ENCODE measurements at places on chromosomes 13 and 19.

DNA sequence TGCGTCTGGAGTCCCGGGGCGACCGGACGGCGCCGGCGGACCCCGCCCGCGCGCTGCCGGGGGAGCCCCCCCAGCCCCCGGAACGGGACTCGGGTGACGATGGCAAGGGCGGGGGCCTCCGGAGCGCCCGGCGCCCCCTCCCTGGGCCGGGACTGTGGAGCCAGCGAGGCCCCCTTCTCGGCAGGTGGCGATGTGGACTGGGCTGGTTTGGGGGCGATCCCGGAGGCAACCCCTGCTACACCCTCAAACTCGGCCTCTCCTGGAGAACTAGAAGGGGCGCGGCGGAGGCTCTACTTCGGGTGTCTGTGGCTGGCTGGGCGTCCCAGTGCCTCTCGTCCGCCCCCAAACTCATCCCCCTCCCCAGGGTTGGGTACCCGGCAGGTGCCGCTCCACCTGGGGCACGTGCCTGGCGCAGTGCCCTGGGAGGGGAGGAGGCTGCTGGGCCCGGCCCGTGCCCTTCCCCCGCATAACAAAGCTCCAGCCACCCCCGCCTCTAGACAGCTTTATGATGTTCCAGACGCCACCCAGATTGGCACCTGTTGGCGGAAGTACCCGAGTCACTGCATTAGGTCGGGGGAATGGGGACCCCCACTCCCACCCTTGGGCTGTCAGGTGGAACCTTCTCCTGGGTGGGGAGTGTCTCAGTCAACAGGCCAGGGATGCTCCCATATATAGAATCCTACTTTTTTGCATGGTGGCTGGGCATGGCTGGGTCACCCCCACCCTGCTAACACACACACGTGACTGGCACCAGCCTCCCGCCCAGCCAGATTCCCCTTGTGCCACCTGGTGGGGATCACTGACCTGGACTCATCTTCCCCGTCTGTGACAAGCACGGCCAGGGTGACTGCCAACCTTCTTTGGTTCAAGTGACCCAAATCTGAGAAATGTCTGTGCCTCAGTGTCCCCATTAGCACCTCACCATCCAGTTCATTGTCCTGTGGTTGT lies 722 bp downstream of the PKN1 start:
- DNase-seq: no peak

DNA sequence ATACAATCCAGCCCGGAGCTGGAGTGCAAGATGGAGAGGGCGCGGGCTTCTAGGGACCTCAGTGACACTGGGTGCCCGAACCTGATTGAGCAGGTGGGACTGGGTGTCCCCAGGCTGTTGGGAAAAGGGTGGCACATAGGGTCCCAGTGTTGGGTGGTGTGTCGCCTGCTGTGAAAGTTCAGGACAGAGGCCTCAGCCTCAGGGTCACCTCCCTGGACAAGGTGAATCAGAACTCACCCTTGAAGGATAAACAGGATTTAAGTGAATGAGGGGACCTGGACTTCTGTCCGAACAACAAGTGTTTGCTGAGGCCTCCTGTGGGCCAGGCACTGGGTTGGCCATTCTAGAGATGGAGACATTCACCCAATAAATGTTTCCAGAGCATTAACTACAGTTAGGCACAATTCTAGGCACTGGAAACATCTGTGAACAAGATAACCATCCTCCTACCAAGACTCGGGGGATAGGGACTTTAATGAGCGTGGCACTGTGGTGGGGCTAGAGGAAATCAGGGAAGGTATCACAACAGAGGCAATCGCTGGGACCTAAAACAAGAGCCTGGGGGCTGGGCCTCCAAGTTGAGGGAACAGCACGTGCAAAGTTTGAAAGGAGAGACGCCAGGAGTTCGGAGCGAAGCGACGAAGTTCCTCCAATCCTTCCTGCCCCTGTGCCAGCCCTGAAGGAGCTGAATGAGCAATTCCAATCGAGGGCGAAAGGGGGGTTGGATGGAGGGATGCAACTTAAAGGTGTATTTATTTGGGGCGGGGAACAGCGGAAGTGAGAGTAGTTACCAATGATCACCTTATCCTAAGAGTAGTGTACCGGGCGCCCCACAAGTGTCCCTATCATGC lies 921 bp upstream of the POLD1 start:
- DNase-seq: peak; percentile 16

GRCh38 chr19:29432677-29433076 lies 93.1 kb upstream of the VSTM2B start:
- DNase-seq: no peak

DNA sequence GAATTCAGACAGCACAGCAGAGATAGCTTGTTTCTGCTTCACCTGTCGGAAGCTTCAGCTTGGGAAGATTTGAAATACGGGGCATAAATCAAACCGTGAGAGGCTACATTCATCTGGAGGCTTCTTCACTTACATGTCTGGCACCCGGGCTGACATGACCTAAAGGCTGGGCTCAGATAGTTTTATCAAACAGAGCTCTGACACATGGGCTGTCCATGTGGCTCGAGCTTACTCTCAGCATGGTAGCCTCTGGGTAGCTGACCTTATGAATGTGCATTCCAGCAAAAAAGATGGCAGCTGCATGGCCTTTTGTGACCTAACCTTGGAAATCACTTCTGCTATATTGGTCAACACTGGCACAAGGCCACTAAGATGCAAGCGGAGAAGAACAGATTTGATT lies 414.5 kb downstream of the NDFIP2 start:
- no peak for DNase-seq

GRCh38 chr13:27211771-27212364 lies 39.5 kb upstream of the RPL21 start:
- DNase-seq: no peak

GRCh38 chr13:71877256-71877653 lies 10.3 kb upstream of the DACH1 start:
- DNase-seq: no peak

GRCh38 chr19:48271531-48272151 lies 1.8 kb downstream of the ZNF114 start:
- peak; percentile 21 for DNase-seq

- DNase-seq: no peak
Observed at GRCh38 chr19:43634506-43634871, 5.2 kb downstream of the CADM4 start.

- DNase-seq: peak; percentile 78
Observed at GRCh38 chr13:110323172-110323891, 16.2 kb downstream of the COL4A2 start.

DNA sequence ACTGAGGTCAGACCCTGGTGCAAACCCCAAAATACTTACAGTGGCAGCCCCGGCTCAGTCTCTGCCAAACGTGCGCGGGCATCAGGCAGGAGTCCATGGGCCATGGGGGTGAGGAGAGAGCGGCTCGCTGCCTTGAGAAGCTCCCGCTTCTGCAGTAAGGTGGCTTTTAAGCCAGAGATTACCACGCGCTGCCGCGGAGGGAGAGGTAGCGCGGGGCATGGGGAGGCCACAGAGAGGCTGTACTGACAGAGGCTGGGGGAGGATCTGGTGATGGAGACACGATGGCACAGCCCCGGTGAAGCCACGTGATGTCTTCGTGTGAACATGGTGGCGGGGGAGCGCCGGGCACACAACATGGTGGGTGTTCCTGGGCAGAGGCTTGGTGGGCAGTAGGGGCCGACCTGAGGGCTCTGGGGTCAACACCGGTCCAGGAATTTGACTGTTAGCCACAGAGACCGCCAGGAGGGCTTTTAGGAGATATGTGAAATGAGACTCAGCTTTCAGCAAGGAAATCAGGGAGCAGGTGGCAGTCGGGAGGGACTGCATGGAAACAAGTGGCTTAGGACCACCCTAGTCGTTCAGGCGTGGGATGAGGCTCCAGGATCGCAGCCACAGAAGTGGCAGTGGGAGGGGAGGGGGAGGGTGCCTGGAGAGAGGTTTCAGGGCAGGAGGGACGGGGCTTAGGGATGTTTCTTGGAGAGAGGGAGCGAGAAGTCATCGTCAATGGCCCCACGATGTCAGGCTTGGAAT lies 24.1 kb downstream of the MCF2L start:
- DNase-seq: no peak

DNA sequence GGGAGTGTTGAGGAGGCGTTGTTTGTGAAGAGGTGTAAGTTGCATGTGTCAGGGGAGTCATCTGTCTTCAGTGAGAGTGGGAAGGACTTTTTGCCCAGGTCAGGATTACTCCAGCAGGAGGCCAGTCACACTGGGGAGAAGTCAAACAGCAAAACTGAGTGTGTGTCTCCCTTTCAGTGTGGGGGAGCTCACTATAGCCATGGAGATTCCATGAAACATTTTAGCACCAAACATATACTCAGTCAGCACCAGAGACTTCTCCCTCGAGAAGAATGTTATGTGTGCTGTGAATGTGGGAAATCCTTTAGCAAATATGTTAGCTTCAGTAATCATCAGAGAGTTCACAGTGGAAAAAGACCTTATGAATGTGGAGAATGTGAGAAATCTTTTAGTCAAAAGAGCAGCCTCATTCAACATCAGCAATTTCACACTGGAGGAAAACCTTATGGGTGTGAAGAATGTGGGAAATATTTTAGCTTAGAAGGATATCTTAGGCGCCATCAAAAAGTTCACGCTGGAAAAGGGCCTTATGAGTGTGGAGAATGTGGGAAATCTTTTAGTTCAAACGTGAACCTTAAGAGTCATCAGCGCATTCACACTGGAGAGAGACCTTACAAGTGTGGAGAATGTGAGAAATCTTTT lies 8.4 kb upstream of the ZNF587 start:
- no peak for DNase-seq

GRCh38 chr13:93336728-93337127 lies 110.1 kb downstream of the GPC6 start:
- DNase-seq: no peak

GRCh38 chr19:30812099-30812678 lies 440.0 kb downstream of the ZNF536 start:
- no peak for DNase-seq

- DNase-seq: no peak
Observed at GRCh38 chr13:44439452-44440024, 65.9 kb downstream of the SERP2 start.

- peak; percentile 63 for DNase-seq
Observed at GRCh38 chr19:54154603-54155345, 4.7 kb downstream of the LENG1 start.

DNA sequence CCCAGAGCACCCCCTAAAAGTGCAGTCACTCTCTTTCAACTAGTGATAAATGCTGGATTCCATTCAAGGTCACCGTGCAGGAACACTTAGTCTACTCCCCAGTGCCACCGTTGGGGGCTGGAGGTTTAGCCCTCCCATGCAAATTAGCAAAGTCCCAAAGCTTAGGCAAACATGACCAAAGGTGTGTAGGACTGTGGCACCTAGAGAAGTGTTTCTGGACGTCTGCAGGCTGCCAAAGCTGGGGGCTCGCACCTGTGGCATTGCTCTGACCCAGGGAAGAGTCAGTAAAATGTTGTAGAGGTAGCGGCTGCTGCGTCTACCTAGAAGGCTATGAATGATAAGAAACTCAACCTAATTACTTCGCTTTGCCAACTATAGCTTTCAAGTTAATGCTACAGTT lies 13.9 kb downstream of the COL4A1 start:
- DNase-seq: no peak

DNA sequence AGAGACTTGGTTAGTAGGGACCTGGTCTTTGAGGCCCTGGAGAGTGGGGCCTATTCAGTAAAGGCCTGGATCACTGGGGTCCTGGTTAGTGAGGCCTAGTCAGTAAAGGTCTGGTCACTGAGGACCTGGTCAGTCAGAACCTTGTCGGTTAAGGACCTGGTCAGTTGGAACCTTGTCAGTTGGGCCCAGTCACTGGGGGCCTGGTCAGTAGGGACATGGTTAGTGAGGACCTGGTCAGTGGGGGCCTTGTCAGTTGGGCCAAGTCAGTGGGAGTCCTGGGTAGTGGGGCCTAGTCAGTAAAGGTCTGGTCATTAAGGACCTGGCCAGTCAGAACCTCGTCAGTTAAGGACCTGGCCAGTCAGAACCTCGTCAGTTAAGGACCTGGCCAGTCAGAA lies 43.2 kb upstream of the TPM4 start:
- no peak for DNase-seq

DNA sequence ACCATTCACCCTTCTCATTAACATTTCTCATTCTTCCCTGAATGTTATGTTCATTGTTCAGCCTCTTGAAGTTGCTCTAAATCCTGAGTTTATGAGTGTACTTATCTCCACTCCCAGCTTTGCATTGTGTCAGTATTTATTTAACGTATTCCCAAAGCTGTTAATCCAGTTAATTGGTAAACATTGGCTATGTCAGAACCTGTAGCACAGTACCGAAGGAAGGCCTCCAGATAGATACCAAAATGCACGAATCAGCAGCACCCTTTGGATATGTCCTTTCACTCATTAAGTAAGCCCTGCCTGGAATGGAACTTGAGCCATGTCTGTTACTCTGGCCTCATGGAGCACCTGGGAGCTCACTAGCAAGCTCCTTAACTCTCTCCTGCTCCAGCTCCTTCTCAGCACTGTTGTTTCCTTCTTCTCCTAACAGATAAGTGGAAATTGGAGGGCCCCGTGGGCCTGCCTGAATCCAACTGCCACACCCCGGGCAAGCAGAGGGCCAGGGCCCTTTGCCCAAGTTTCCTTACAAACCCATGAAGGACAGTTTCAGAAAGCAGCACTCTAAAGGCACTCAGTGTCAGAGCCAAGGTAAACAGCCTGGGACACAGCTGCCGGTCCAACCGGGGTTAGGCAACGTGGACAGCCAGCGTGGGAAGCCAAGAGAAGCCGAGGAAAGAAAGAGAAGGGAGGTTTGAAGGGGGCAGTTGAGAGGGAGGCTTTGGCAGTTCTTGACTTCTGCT lies 155.0 kb upstream of the SERP2 start:
- DNase-seq: no peak

GRCh38 chr13:100156788-100157187 lies 67.9 kb downstream of the PCCA start:
- DNase-seq: no peak

DNA sequence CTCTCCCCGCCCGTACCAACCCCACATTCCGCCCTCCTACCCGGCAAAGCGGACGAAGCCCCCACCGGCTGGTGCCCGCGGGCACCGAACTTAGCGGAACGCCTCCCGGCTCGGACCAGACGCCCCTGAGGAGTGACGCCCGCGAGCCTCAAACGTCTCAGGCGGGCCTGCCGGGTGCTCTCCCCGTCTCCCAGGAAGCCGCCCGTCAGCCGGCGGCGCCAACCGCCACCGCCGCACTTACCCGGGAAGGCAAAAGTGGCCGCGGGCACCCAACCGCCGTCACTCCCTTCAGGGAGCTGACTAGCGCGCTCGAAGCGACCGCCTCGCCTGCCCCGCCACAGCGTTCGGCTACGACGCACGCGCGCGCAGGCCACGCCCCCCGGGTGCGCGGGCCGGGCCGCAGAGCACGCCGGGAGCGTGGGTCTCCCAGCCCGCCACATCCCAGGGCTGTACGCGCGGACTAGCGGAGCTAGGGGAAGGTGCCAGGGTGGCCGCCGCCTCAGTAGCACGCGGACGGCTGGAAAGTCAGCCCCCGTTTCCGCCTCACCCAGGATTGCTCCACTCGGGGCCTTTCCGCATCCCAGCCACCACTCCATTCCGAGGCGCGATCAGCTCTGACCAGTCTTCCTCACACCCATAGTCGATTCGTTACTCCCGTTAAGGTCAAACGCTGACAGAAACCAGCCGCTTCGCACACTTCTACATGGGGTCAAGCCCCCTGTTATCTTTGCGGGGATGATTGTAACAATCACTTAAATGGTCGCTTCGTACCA lies at the start of gene TEX30:
Gene TEX30, minus strand, starts transcription at position 346 of the 773 bp plus-strand sequence. CDS start 3,760 bp downstream, outside the sequence.
- peak; percentile 96 for DNase-seq
